Esophagus (tissue), 2 donors: ENCODE measurements at places on chromosomes 5 and 9. TPM values are rescaled to one million over a fixed set of nuclear protein-coding genes. Genes with fewer than 3 reads are reported as not detected.

Gene MARVELD2
- 4.7 TPM for polyA plus RNA-seq

Gene SLC46A2
- polyA plus RNA-seq, result 1.6 TPM

Gene PHF24
- 0.04 TPM for polyA plus RNA-seq

Gene CCNJL
- polyA plus RNA-seq, result 0.59 TPM

Gene PCDHA10
- polyA plus RNA-seq, result under 0.01 TPM

Gene ANKRD20A1
- 5.2 TPM for polyA plus RNA-seq

Gene OTP
- polyA plus RNA-seq, result not detected

Gene IL17B
- polyA plus RNA-seq, result 1.4 TPM
